ENCODE measurements at places on chromosomes 16 and 17.

DNA sequence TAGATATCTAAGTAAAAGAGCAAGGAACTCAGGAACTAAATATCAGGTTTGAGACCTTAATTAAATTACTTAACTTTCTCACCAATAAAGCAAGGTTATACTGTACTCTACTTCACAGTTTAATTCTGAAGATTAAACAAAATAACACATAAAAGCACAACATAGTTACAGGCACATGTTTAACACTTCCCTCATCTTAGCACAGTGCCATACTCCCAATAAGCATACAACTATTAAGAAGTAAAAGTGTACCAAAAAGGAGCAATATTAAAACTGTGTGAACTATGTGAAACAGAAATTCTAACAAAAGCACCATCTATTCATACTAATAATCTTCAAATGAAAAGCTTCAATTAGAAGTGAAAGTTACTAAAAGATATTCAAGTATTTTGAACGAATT, 2.2 kb downstream of the APPBP2 start:
- DNase-seq, result no peak

DNA sequence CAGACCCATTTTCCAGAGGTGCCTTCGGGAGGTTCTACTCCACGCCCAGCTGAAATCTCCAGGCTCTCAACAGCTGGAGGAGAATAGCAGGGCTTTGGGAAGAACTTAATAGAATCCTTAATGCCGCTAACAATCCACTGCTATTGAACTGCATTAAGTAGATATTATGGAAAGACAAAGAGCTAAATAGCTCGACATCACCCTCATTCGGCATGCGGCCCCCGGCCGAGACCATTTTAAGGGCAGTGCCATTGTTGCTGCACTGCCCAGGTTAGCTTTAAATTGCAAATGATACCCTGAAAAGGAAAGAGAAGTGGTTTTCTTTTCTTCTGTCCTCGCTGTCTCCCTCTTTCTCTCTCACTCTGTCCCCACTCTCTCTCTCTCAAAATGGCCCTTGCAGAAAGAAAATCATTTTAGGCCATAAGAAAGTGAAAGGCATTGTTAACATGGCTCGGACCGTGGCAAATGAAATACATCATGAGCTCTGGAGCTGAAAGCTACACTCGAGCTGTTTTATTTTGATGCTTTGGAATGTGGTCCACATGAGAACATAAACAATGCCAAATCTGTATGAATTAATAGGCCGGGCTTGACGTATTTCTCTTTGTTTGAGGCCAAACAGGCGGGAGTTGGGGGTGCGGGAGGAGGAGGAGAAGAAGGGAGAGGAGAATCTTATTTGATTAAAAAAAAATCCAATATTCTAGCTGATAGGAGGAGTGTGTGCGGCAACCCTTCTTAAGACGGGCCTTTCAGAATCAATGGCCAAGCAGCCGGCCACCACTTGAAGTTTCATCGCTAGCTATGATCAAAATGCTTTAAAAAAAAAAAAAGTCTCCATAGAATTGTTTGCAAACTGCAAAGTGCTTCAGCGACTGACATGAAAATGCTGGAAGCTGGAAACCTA, 298.8 kb upstream of the IRX3 start:
- no peak for DNase-seq

DNA sequence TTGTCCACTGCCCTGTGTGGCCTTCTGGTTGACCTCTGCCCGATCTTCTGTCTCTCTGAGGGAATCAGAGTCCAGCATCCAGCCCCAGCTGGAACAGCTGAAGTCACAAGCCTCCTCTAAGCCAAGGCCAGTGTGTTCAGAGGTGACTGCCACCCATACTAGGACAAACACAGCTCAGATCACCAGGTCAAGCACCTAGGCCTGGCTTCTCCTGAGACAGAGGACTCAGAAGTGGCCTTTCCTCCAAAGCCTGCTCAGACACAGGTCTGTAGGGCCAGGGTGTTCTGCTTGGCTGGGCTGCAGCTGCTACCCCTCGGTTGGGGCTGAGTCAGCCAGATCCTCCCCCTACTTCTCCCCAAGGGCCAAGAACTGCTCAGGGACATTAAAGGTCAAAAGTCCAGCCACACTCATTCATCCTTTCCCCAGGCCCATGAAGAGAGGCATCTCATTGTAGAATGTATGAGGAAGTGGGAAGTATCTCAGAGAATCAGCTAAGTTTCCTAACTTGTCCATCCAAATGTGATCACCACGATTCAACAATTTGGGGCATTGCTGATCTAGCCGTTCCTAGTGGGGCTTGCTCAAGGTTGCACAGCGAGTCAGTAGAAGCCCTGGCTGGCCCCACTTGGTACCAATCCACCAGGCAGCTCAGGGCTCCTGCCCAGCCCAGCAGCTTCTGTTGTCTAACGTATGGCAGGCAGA, 7.6 kb downstream of the SLC46A1 start:
- no peak for DNase-seq

DNA sequence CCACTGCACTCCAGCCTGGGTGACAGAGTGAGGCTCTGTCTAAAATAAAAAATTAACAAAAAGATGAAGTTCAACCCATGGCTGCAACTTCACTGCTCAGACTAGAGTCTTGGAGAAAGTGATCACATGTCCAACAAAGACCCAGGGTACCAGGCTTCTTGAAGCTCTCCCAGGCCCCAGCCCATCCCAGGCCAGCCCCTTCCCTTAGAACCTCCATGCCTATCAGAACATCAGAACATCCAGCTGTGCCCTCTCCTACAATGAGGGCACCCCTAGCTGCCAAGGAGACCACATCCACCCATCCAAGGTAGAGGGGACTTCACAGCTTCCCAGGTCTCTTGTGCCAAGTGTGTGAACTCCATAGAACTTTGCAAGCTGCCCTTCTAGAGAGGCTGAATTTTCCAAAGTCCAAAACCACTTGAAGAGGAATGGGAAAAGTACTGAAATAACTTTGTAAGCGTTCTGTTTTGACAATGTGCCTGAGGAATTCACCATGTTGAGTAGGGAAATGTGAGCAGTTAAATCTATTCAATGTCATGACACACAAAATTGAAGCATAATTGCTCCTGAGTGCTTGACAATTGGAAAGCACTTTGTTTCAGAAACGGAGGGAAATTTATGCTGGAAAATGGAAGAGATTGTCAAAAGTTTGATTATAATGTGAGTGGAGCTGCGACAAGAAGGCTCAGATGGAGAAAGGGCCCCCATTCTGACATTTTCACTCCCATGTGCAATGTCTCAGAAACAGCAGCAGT, 230.4 kb downstream of the ZNF423 start:
- no peak for DNase-seq

GRCh38 chr17:412211-413015, 59.8 kb upstream of the RPH3AL start:
- DNase-seq, result peak; percentile 49
